ENCODE measurements at places on chromosomes 6 and 20.

DNA sequence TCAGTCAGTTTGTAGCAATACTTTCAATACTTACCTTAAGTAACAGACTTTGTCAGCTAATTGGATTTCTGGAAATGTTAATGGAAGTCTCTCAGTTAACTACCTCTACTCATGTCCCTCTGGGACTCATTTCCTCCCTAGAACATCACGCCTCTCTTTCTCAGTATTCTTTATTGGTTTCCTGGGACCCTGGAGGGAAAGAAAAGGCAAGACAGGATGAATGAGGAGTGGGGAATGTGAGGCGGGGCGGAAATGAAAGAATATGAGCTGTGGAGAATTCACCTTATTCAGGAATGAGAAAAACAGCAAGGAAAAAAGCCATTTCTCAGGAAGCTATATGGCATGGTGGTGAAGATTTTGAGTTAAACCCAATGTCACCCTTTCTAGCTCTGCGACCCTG, 62.7 kb downstream of the ANKS1A start:
- DNase-seq: no peak

DNA sequence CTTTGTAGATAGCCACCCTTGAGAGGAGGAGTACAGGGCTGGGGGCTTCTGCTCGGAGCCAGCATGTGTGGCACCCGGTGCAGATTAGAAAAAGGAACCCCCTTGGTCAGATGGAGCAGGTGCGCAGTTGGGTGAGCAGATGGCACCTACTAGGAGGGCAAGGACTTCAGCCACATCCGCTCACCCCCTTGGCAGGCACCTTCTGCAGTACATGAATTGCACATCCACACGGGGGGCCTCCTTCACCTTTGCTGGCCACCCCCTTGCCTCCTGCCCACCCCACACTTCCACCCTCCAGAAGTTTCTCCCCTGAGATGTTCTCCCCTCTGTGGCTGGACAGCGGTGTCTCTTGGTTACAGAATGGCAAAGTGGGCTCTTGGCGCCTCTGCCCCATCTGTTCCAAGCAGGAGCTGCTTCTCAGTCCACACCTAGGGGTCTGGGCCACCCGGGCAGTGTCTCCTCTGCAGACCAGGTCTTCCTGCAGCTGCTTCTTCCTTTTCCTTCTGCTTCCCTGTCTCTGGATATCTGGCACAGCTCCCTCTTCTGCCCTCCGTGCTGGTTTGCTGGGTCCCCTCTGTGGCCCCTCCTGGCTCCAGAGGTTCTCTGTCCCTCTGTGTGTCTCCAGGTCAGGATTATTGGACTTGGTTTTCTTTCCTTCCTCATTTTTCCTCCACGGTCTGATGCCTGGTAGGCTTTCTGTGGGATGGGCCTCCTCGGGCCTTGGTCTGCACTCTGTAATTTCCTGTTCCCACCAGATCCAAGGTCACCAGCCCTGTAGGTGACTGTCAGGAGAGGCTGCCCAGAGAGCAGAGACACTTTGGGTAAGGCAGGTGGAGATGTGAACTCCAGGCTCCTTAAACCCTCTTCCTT, 4.1 kb downstream of the MDFI start:
- no peak for DNase-seq

DNA sequence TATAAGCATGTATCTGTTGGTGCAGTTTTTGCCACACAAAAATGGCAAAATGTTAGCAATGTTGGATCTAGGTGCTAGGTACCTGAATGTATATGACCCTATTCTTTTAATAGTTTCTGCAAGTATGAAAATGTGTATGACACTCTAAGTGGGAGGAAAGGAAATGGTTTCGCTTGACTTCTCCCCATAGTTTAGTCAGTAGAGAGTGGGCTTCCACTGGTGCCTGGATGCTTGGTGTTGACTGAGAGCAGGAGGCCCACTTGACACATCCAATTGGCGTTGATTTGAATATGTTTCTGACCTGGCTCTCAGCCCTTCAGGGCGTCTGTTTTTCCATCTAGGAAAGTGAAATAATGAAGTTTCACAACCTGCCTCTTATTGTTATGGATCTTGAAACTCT, 41.8 kb upstream of the GABRR1 start:
- no peak for DNase-seq

- no peak for DNase-seq
Measured at GRCh38 chr20:58233393-58233792, 4.9 kb upstream of the ANKRD60 start.

DNA sequence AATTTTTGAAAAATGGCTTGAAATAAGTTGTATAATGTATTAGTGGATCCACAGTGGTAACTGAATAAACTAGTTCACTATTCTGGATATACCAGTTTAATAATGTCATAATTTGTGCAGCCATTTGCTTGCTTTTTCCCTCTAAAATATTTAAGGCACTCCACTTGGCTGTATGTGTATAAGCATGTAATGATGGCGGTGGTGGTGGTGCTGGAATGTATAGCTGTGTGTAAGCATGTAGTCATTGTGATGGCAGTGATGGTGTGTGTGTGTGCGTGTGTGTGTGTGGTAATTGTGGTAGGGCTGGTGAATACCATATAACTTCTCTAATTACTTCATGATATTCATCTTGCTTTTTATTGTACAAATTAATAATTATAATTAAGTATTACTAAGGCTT, 89.2 kb upstream of the HIVEP1 start:
- DNase-seq: no peak

GRCh38 chr20:41989039-41989679, 371.0 kb upstream of the CHD6 start:
- DNase-seq: no peak

DNA sequence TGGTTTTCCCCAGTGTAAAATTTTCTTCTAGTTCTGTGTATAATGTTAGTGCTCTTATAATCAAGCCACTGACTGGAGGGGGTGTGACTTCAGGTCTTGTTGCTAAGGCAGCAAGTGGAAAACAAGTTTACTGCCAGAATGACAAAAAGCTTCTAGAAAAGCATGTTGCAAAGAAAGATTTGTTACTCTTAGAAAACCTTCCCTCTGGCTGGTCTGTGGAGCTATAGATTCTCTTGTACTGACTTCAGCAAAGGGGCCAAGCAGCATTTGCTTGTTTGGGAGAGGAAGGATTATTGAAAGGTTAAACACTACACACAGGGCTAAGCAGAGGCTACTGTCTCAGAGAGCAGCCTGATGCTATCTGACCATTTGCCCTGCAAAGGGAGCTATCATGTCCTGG, 288.8 kb downstream of the BTBD9 start:
- no peak for DNase-seq

GRCh38 chr6:135657207-135657606, 159.7 kb upstream of the AHI1 start:
- DNase-seq: no peak

- no peak for DNase-seq
Measured at GRCh38 chr6:107712665-107713551, 111.2 kb downstream of the SCML4 start.
